ENCODE measurements at places on chromosomes 6 and 20.

GRCh38 chr6:20947977-20948376, 413.7 kb downstream of the CDKAL1 start:
- no peak for DNase-seq

DNA sequence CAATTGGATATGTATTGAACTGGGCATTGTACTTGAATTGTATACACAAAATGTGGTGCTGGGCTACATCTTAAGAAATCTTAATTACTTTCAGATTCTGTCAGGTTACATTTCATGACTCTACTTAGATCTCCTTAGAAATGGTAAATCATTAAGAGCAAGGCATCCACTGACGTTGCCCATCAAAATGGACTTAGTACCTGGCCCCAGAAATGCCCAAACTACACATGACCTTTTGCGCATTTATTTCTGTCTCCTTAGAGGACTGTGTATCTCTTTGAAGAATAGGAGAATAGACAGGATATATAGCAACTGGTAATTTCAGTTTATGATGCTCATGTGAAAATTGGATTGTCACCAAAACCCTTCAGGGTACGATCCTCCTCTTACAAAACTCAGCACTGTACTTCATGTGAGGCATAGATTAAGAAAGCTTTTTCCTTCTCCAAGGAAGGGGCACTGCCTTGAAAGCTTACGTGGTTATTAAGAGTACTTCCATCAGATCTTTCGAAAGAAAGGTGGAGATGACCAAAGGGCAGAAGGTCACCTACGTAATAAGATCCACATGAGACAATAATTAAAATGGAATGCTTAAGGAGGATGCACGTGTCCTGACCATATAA, 61.4 kb upstream of the BMP2 start:
- DNase-seq = no peak

DNA sequence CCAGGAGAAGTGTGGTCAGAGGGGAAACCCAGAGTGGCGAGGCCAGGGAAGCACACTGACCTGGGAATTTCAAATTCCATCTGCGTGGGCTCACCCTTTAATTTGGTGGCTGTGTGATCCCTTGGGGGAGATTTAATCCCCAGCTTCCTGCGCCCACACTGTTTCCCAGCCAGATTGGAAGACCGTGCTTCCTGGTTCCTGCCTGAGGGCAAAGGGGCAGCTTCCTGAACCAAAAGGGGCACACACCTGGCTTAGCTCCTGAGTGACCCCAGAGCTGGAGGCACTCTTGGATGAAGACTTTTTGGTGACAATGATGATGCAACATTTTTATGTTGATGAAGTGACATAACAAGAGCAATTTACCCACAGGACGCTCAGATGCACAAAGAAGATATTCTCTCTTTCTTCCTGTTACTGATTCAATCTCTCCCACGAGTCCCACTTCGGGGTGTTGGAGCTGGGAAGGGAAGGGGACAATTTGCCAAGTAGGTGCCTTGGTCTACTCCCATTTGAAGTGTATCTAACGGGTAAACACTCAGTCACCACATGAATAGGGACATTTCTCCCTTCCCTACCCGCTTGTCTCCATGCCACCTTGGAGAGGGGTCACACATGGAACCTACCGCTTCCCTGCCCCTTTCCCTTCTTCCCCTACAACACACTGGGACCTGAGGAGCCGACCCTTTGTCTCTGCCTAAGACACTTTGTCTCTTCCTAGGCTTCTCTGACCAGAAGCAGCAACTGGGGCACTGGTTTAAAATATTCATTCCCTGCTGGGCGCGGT, 28.6 kb upstream of the CDKN1A start:
- no peak for DNase-seq

- DNase-seq = no peak
These were observed 27.4 kb upstream of the KHDC1 start for GRCh38 chr6:73290435-73290834.

GRCh38 chr6:4346659-4347333, 211.4 kb upstream of the ECI2 start:
- DNase-seq = no peak

DNA sequence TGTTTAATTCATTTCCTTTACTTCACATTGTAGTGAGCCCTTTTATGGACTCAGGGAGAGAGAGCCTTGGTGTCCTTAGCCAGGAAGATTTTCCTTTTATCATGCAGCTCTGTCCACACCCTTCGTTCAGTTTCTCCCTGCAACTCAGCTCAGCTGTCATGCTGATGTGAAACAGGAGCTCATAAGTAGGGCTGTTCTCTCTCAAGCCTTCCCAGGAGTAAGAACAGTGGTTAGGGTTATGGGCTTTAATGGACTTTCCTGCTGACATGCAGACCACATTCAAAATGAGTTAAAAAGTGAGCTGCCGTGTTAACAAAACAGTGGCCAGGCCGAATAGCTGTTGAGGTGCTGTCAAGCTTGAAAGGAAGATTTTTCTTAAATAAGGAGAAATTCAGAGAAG, 104.1 kb downstream of the BCKDHB start:
- no peak for DNase-seq

DNA sequence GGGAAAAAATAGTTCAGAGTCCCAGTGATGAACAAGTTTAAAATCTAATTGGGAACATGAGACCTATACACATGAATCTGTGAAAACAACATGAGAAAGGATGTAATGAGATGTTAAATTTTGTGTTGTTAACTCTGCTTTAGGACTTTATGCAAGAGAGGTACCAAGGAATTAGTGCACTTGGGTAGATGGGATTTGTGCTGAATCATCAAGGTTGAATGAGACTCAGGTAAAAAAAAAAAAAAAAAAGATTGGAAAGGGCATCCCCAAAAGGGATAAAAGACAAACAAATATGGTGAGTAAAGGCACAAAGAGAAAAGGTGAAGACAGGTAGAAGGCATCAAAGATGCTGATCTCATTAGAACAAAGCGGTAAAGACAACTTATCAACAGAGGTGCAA, 644.4 kb downstream of the CBLN4 start:
- DNase-seq = no peak

- DNase-seq = no peak
These were observed 219.3 kb upstream of the THBS2 start for GRCh38 chr6:169472786-169473416.

DNA sequence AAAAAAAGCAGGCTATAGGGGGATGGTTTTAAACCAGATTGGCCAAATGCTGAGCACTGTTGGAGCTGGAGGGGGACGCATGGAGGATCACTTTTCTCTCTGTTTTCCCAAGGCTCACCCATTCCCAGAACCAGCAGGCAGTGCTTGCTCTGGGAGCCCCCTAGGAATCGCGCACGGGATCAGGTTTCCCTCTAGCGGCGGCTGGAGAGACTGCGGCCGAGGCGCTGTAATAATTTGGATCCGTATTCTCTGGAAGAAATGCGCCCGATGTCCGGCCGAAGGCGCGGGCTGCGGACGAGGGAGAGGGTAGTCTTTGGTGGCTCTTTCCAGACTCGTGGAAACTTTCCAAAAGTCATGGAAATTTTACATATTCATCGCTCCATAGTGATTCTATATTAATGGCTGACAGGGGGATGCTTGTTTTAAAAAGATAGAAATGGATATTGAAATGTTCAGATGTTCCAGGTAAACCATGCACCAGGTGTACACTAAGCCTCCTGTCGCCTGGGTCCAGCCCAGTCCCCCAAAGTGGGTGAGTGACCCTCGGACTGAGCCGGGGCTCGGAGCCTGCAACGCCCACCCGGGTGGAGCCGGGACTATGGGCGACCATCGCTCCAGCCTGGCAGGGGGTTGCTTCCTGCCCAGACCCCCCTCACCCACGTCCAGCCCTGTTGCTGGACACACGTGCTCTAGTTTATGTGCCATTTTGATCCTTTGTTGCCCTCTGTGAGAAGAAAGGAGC, 78.7 kb upstream of the PHACTR3 start:
- no peak for DNase-seq

- no peak for DNase-seq
These were observed 434.2 kb downstream of the BCKDHB start for GRCh38 chr6:80540700-80541099.

GRCh38 chr6:160431226-160431625, 83.0 kb downstream of the SLC22A3 start:
- DNase-seq = no peak

- DNase-seq = no peak
These were observed 345.3 kb upstream of the SLC35B3 start for GRCh38 chr6:8780653-8781052.

DNA sequence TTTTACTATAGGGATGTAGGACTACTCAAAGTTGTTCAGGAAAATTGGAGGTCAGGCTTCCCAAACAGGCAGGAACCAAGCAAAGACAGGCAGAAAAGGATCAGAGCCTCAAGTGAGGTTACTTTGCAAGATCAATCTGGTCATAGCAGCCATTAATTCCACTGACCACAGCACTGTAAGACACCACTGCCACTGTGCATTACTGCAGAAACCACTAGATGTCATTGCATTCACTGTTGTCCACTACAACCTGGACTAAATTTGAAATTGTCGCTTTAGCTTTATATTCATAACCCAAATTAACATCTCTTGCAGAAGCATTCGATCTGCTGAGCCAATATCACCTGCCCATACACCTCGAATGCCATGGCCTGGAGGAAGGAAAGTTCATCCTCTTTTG, 126.9 kb upstream of the UFL1 start:
- no peak for DNase-seq

GRCh38 chr6:129331450-129332138, 378.4 kb downstream of the ARHGAP18 start:
- no peak for DNase-seq

DNA sequence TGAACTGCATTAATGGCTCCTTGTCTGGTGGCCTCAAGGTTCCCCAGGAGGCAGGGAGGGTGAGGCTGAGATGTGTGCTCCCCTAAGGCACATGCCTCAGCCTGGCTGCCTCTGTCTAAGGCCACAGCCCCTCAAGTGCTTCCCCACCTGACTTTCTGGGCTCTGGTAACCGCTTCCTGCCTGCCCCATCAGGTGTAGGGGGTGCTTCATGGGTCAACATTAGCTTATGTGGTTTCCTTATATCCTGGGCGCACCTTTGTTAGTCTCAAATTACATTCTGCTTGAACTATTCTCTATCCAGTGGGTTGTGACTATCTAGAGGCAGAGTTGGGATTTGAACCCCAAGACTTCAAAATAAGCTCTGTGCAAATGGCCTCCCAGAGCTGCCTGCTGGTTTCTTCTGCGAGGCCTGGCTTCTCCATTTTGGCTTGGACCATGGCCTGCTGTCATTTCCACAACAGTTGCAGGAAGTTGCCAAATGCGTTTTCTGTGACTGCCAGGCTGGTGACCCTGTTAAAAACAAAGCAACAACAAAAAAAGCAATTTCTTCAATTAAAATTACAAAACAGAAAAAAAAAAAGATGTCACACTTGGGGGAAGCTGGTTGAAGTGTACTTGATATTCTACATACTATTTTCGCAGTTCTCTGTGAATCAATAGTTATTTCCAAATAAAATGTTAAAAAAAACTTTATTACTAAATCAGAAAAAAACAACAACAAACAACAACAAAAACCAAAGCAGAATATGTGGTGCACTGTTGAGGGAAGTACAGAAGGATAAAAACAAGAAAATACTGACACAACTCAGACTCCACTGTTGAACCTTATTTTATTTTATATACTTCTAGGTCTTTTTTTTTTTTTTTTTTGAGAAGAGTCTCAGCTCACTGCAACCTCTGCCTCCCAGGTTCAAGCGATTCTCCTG, 20.0 kb upstream of the ZNFX1 start:
- DNase-seq = no peak

- no peak for DNase-seq
These were observed 447.3 kb upstream of the GJE1 start for GRCh38 chr6:141685416-141685815.

GRCh38 chr20:34445177-34446065, 70.8 kb upstream of the DYNLRB1 start:
- DNase-seq = no peak

GRCh38 chr20:47063407-47063806, 168.8 kb downstream of the EYA2 start:
- DNase-seq = no peak

DNA sequence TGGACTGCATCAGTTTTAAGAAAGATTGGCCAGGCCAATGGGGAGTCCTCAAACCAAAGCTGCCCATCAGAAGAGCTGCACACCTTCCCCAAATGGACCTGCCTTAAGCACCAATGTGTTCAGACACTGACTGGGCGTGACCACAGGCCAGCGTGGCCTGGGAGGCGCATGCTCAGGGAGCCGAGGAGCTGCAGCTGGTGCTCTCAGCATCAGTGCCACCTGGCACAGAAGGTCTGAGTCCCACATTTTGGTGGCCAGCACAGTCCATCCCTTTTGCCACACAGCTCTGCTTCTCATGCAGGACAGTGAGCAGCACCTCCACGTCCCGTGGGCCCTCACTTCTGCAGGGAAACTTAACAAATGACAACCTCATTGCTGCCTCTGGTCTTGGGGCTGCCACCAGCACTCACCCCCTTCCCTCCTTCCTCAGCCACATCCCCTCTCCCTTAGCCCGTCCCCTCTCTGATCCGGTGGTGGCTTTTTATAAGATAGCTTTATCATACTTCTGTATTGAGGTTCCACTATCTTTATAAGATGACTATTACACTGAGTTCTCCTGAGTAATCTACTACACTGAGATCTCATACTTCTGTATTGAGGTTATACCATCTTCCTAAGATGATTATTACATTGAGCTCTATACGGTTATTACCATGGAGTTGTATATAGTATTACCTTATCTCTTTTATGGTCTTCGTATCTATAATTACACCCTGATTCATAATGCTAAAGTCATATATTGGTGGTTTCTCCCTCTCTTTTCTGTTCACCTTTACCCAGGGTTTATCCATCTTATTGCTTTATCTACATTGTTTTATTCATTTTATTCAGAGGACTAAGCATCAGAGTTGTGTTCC, 109.1 kb downstream of the TOX2 start:
- no peak for DNase-seq

- DNase-seq = no peak
These were observed 580.0 kb downstream of the QKI start for GRCh38 chr6:163994566-163994965.

DNA sequence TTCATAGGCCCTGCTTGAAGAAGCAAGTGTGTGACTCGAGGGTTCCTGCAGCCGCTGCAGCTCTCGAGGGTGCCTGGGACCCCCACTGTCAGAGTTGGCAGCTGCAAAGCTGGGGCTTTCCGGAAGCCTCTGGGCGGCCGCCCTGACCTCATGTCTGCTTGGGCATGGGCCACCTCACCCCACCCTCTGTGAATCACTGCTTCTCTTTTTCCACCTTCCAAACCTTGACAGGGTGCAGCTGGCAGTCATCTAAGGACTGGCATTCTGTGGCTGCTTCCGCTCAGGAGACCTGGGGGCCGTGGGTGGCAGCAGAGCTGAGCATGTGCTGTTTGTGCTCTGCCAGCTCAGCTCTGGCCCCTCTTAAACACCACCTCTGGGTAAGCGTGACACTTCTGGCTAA, 32.0 kb downstream of the ERMARD start:
- no peak for DNase-seq

DNA sequence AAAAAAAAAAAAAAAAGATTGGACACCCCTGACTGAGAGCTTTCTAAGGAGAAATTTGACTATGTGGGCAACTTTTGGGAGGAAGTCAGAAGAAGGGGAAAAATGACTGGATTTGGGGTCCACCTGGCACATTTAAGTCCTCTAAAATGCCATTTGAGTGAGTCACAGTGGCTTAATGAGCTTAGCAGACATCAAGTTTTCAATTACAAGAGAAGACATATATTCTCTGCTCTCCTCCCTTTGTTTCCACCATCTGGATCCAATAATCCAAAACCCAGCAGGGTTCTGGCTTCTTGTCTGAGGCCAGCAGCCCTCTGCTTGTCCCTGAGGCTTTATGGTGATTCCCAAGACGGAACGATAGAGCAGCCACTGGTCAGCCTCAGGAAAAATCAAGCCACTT, 6.9 kb downstream of the PI3 start:
- DNase-seq = no peak

GRCh38 chr6:45714741-45715507, 300.7 kb downstream of the CLIC5 start:
- DNase-seq = peak; percentile 10

- no peak for DNase-seq
These were observed 189.4 kb upstream of the RREB1 start for GRCh38 chr6:6918216-6918983.

Measured in effector memory CD4-positive, alpha-beta T cell (primary cell).